Large intestine (tissue), 12 donors: ENCODE measurements at places on chromosomes 13 and 19. TPM values are rescaled to one million over a fixed set of nuclear protein-coding genes. Genes with fewer than 3 reads are reported as not detected.

DNA sequence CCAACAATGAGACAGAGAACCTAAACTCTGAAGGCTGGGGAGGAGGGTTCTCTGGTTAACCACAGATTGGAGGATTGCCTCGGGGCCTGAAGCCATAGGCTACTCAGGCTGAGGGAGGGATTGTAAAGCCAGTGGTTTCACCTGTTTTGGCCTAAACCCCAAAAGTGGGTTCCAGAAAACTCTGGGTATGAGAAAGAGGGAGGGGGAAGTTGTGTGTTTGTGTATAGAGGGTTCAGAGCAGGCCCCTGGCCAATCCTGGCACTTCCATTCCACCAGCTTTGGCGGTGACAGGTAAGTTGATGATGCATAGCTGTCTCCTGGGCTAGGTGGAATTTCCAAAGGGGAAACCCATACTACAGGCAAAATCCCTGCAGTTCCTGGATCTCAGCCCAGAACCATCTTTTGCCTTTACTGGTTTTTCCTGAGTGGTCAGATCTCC lies 13.5 kb upstream of the CCDC97 start:
- H3K4me3 ChIP-seq = no peak overlapping the region
- H3K4me1 ChIP-seq = peaks cover 35% of the 10 kb centered on the region
- no peak overlapping the region for H3K27ac ChIP-seq
- no peak for DNase-seq
- H3K36me3 ChIP-seq = peaks cover 99% of the 10 kb centered on the region

- H3K36me3 ChIP-seq = peaks cover 32% of the 10 kb centered on the region
- H3K4me3 ChIP-seq = no peak within 1 kb of the TSS
- H3K4me1 ChIP-seq = peaks cover 13% of the 10 kb centered on the region
Observed at GRCh38 chr19:14475251-14476073, at the start of gene PTGER1. Gene PTGER1, minus strand, starts transcription at chr19:14475354. Its CDS starts 1,034 bp downstream, at chr19:14474320.

- DNase-seq = peak; percentile 65
- no peaks in the 10 kb centered on the region for H3K27me3 ChIP-seq
- H3K4me1 ChIP-seq = peaks cover 23% of the 10 kb centered on the region
- no peaks in the 10 kb centered on the region for H3K36me3 ChIP-seq
- H3K4me3 ChIP-seq = no peak overlapping the region
Observed at GRCh38 chr13:33207615-33207961, 78.0 kb downstream of the STARD13 start.

DNA sequence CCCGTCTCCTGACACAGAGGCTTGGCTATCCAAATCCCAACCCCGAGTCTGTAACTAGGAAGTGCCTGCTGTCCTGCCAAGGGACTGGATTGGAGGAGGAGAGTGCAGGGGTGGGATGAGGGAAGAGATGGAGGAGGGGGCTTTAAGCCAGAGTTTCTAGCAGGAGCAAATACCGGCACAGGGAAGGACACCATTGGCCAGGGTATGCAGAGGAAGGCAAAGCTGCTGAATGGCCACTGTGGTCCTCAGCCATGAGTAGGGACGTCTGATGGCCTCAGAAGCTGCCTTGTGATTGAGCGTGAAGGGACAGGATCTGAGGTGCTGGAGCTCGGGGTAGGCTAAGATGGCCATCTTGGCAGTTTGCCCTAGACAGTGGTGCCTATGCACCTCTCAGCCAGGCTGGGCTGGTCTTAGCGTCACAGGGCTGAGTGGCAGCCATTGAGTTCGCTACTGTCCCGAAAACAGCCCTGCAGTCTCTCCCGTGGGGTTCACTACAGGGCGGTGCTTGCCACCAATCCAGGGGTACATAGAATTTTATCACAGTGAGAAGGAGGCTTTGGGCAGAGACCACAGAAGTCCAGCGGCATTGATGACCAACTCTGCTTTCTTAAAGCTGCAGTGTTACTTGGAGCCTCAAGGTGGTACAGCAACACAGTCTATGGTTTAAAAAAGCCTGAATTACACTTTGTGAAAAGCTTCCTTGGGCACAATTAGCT lies 61.8 kb downstream of the AKAP11 start:
- no peaks in the 10 kb centered on the region for H3K4me1 ChIP-seq
- no peaks in the 10 kb centered on the region for H3K27me3 ChIP-seq
- no peaks in the 10 kb centered on the region for H3K36me3 ChIP-seq
- no peak overlapping the region for H3K27ac ChIP-seq
- peak; percentile 10 for DNase-seq

NECTIN2 gene
- polyA plus RNA-seq = 135 TPM
